ENCODE measurements at places on chromosomes 2 and 18.

DNA sequence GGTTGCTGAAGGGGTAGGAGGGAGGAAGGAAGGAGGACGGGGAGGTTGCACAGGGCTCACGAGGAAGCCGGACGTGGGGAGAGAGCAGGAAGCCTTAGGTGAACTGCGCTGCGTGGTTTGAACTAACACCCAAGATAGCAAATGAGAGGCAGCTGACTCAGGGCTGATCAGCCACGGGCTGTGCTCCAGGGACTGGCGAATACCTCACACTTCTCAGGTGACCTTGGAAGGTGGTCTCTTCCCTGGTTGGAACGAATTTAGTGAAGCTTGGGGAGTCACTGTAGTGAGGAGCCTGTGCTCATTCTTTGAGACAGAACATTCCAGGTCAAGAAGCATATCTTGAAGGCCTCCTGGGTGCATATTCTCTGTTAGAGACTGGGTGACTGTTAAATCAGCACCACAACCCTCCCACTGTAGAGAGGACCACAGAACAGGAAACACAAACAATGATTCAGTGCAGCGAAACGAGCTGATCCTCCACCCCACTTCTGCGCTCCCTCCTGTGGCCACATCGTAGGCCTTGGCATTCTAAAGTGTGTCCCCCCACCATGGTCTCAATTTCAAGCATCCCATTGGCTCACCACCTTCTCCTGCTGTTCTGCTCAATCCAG is 33.8 kb downstream of the TOGARAM2 start:
- no peak for DNase-seq

- no peak for DNase-seq
Measured at GRCh38 chr18:58541789-58542425, 87.0 kb downstream of the ALPK2 start.

DNA sequence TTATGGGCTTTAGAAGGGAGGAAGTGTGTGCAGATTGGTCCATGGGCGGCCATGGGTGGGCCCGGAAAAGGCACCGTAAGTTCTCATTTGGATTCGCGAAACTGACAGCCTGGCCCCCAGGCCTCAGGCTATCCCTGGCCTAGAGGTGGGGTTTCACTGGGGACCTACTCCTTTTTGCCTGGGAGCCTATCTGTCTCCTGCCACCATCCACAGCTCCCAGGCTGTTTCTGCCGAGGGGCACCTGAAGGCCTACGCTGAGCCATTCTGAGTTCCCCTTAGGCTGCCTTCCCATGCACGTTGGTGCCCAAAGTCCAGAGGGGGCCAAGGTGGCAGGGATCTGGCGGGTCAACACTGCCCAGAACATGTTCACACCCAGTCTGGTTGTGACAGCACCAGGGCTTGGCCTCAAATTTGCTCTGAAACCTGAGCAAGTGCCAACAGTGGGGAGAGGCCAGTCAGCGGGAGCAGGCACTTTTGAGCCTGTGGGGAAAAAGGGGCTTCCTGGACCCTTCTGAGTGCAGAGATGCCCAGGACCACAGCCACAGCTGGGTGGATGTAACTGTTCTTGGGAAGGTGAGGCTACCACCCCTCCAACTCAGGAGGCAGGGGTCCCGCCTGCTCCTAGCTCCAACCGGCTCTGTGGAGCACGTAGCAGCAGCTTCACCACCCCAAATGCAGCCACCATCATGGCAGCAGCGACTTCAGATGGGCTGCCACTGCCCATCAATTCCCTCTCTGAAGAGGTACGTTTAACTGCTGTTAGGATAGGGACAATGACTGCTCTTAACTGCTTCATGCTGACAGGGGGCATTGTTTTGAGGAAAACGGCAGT is 73.6 kb upstream of the ZNF804A start:
- DNase-seq: no peak

GRCh38 chr2:20999906-21000645 is 43.8 kb downstream of the APOB start:
- no peak for DNase-seq

- DNase-seq: no peak
Measured at GRCh38 chr2:109458512-109458911, 155.3 kb downstream of the SEPTIN10 start.

- DNase-seq: no peak
Measured at GRCh38 chr2:92074549-92074898, 2796.7 kb upstream of the TEKT4 start.

DNA sequence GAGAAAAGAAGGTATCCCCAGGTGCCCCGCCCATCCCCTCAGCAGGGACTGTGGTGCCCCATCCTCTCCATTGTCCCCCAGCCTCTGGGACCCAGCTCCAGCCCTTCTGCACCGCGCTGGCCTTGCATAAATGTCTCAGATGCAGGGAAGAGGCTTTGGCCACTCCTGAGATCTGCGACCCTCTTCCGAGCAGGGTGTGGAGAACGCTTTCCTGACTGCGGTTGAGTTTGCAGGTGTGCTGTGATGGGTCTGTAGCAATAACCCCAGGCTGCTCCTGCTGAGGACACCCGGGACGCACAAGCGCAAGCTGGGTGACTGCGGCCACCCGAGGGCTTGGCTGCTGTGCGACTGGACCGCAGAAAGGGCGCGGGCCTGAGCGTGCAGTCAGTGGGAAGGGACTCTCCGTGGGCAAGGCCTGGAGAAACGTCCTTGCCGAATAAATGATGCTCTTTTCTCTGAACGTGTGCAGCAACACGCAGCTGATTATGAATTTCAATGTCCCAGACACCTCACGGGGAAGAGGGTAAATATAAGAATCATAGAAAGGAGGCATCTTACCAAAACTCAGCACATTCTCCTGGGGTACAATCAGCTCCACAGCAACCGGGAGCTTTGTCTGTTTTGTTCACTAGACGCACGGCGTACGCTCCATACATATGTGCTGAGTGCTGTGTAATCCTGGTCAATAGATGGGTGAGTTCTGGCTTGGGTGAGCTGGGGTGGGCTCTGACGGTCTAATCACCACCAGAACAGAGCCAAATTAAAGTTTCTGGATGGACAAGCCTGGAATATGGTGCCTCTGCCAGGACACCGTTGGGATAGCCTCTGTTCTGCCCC is 67.5 kb upstream of the ZNF516 start:
- DNase-seq: no peak

- no peak for DNase-seq
Measured at GRCh38 chr2:76193089-76193488, 482.4 kb upstream of the GCFC2 start.

GRCh38 chr18:1103537-1103936 is 198.9 kb downstream of the ADCYAP1 start:
- DNase-seq: no peak

- DNase-seq: peak; percentile 29
Measured at GRCh38 chr2:231716666-231717280, 8.4 kb downstream of the PTMA start.

GRCh38 chr2:141933226-141933625 is 197.6 kb downstream of the LRP1B start:
- DNase-seq: no peak

DNA sequence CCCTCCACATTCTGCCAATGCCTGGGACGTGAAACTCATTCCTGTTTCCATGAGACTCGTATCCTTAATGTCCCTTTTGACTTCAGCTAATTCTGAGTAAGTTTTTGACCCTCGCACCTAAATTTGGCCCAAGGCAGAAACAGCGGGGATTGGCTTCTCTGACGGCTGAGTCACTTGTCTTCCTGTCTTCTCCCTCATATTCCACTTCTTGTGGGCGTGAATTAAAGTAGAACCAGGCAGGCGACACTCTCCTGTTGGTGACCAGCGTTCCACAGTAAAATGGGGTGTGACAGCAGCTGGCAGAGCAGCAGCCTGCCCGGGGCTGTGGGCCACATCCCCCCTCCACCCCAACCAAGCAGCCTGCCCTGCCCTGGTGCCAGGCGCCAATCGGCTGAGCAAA is 15.5 kb downstream of the TTC32 start:
- DNase-seq: no peak

DNA sequence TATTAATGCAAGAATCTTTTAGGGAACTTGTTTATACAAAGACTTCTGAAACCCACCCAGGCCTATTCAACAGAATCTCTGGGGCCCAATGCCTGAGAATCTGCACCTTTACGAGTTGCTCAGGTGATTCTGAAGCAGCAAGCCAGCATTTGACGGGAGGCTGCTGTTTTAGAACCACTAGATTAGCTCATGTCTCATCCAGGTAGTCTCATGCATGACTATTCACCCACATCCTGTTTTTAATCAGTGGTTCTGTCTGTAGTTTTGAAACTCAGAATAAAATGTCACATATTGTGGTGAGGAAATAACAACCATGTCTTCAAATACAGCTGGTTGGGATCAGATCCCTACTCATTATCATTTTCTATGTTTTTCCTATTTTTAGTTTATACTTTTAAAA is 39.5 kb downstream of the CYTIP start:
- DNase-seq: no peak

- DNase-seq: no peak
Measured at GRCh38 chr2:60958800-60959199, 58.7 kb upstream of the PEX13 start.

DNA sequence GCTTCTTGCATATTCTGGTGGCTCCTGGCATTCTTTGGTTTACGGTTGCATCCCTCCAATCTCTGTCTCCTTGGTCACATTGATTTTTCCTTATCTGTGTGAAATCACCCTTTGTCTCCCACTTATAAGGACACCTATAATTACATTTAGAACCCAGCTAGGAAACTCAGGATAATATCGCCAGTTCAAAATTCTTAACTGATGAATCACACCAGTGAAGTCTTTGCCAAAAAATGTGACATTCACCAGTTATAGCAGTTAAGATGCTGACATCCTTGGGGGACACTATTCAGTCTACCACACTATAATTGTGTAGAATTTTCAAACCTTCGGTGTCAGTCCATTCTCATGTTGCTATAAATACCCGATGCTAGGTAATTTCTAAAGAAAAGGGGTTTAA is 320.2 kb downstream of the TMX3 start:
- DNase-seq: no peak

DNA sequence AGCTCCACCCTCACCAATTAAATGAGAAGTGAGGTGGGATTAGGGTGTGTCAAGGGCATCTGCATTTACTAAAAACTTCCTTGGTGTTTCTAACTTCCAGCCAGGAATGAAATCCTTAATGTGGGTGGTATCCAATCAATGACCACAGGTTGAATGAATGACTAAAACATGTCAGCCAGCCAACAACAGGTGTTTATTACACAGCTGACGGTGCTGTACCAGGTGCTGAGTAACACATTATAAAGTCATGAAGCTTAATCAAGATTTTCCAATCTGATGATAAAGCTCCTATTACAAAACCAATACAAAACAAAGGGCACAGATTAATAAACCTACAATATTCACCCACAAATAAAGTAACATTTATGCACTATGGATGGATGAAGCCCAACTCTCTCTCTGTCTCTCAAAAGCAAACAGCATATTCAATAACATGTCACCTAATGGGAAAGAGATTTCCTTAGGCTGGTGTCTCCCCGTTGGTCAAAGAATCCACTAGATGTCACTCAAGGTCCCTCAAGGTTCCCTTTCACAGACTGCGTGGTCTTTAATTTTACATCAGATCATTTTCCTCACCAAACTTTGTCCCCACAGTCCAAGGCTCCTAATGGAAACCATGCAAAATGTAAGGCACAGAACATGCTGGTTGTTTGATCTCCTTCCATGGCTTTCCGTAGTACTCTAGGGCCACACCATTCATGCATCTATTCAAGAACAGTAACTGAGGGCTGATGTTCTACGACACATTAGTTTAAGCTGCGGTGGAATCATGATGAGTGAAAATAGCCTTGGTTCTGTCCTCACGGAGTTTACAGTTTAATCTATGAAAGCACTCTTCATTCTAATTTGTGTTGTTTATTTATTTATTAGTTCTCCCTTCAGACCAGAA is 6.4 kb upstream of the PTPN4 start:
- DNase-seq: peak; percentile 83

DNA sequence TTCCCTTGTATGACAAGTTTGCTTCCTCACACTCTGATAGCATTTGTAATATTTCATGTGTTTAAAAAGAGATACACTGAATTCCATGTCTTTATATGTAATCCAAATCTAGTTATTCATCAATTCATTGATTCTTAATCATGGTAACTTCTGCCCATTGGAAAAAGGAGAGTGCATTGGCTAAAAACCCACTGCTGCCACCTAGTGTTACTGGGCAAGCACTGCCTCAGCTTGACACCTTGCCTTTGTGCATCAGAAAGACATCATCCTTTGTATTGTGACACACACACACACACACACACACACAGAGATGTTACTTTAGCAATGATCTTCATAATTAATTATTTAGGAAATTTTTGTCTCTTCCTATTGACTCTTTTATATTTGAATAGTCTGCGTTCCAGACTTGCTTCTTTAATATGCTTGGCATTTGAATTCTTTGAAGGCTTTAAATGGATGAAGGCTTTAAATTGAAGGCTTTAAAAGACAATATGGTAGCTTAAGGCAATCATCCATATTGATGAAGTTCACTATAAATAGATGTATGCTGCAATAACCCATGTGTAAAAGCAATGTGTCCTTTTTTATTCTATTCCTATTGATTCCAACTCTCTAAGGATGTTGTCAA is 414.2 kb upstream of the CHST9 start:
- peak; percentile 42 for DNase-seq

DNA sequence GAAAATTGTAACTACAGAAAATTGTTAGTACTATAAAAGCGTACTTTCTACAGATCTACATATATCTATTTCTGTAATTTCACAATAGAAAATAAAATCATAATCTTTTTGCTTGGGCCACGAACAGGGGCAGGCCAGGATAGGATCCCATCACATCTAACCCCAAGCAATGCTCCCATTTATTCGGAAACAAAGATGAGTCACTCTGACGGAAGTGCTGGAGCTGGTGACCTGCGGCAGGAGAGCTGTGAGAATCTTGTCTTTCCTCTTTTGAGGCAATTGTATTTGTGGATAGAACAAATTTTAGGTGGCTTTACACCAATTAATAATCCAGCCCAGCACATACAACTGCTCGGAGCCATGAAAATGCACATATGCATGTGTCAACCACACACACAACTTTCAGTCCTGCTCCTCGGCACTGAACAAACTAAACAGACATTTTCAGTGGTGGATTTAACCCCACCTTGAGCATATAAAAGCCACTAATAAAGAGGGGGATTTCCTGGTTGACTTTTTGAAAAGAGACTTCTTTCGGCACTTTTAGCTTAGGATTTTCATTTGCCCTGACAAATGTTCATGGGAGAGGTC is 22.3 kb upstream of the INSIG2 start:
- no peak for DNase-seq

DNA sequence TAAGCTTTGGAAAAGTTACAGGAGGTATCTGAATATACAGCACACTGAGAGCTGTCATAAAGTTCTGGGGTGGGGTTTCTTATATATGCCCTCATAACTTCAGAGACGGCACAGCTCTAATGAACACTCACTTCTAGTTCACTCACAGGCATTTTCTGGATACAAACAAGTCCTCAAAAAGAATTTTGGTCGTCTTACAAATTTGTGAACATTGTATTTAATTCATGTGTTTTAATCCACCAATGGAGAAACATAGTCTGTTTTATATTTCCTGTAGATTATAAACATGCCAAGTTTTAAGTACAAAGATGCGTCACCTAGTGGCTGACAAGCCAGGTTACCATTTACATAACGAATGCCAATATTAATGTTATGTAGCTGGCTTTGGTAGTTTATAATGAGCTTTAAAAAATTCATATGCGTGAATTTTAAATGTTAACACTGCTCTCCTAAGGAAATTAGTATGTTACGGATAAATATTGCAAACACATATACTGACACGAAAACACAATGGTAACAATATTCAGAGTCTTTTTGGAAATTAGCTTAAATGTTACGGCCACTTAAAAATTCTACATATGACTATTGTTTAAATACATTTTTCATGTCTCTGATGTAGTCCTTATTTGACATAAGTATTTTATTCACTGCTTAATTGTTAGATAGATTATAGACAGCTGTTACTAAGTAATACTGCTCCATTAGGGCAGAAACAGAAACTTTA is 2.5 kb downstream of the COL3A1 start:
- no peak for DNase-seq
